NCI-H2107 (cell line): ENCODE measurements at places on chromosomes 7 and 10.

DNA sequence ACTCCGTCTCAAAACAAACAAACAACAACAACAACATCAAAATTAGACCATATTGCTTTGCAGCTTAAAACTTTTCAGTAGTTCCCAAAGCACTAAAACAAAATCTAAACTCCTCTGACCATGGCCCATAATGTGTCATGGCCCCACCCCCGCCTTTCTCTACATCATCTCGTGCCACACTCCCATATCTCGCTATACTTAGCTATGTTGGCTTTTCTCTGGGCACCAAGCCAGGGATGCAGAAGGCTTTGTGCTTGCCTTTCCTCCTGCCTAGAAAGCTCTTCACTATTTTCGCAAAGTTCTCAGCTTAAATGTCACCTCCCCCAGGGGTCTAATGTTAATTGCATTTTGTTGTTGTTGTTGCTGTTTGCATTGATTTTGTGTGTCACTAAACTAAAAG is 15.1 kb upstream of the SLC16A12 start:
- no peak for DNase-seq

DNA sequence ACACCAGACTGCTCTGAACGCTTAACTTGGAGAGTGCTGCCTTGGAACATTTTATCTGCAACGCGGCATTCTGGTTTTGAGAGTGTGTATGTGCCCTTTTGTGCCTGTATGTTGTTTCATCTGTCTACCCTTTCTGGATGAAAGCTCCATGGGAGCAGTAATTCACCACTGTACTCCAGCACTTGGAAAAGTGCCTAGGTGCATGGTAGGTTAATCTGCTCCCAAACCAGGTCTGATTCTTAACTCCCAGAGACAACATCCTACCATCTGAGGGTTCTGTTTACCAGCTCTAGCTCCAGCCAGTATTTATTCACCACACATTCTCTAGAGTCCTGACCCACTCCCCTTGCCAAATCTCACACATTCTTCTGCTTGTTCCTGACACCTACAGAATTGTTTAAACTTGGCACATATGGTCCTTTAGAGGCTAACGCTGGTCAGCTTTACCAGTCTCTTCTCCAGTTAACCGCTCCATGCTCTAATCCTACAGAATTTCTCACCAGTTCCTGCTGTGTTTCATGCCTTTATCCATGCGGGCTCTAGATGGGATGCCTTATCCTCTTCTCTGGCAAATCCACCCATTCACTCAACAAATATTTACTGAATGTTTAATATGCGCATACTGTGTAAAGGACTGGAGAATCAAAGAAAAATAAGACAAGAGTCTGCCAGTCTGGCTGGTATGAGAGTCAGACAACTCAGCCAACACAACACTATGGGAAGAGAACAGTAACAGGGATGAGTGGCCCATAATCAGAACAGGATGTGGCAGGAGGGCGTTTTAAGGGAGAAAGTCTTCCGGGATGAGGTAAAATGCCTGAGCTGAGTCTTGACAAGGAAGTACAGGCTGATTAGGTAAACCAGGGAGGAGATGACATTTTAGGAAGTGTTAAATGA is 46.3 kb downstream of the MTPN start:
- DNase-seq = no peak

GRCh38 chr7:151091431-151091830 is 5.2 kb downstream of the AGAP3 start:
- no peak for DNase-seq

DNA sequence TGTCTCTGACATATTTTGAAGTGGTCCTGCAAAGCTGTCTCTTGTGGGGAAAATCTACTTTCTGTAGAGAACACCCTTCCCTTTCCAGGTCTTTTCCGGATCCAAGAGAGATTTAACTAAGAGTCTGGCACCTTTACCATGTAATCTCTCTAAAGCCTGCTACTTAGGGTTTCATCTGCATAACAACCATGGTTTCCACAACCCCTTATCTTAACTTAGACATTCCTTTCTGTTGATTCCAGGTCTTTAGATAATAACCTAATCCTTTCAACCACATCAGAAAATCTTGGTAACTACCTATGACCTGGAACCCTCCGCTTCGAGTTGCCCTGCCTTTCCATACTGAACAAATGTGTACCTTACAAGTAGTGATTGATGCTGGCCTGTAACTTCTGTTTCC is 243.6 kb upstream of the PTER start:
- DNase-seq = no peak

DNA sequence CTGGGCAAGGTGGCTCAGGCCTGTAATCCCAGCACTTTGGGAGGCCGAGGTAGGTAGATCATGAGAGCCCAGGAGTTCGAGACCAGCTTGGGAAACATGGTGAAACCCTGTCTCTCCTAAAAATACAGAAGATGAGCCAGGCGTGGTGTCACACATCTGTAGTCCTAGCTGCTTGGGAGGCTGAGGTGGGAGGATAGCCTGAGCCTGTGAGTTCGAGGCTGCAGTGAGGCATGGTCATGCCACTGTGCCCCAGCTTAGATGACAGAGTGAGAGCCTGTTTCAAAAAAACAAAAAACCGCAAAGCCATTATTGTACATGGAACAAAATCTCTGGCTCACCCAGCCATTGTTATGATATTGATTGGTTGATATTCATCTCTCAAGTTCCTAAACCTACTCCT is 53.7 kb downstream of the KMT2E start:
- peak; percentile 35 for DNase-seq

DNA sequence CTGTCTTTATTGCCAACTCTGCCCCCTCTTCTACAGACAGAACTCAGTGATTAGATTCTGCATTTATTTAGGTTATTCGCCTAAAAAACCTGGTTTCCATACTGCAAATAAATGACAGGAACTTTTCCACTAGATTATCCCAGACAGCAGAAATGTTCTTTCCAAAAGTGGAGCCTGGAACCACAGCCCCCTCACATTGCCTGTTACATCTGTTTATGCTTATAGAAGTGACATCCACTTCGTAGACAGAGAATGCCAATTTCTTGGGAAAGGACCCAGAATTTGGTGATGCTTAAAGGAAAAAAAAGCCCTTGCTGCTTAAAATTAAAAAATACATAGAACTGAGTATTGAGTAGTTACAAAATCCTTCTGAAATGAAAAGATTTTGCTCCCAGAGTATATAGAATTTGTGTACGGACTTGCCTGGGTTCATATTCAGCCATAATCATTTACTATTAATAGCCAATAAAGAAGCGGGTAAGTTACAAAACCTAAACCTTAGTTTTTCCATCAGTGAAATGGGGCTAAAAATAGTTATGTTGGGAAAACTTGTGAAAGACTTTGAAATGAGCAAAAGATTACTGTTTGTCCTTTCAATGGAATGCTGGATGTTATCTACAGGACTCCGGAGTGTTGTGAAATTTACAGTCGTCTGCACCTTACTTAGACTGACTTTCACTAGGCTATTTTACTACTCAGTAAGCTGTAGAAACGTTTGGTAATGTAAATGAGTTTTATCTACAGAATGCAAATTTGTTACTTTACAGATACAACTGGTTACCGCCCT is 1.1 kb upstream of the PPP1R9A start:
- DNase-seq = no peak

DNA sequence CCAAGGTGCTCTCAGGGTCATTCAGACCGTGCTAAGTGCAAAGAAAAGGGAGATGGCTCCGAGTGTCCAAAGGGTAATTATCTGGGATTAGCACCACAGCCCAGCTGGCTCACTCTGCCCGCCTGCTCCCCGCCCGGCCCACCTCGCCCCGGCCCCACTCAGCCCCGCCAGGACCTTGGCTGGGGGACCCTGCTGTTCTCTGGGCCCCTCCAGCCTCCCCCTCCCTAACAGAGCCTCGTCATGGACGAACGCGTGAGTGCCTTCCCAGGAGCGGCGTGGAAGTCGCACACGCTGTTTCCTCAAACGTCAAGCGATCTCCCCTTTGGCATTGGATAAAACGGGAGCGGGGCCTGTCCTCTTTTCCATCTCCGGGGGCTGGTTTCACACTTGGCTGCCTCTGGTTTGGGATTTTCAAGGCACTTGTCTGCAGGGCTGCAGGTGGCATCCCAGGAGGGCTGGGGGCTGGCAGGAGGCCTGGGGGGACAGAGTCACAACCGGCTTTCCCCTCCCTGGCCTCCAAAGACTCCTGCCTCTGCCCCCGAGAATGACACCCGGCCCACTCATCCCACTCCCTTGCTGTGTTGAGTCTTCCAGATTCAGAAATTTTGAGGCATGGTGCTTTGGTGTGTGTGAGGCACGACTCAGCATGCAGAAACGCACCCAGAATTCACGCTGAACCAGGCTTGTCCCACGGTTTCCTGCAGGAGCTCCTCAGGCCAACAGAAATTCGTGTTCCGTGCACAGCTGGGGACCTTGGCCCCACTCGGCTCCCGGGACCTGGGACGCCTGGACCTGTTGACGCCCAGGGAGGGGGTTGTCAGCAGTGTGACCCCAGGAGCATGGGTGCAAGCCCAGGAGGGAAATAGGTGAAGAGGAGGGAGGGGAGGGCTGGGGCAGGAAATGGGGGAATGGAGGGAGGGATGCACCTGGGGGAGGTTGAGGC is 110.0 kb downstream of the PDGFA start:
- no peak for DNase-seq

- no peak for DNase-seq
Observed at GRCh38 chr10:132266594-132267161, 41.1 kb downstream of the STK32C start.

- no peak for DNase-seq
Observed at GRCh38 chr7:110977127-110977737, 113.7 kb upstream of the LRRN3 start.

- no peak for DNase-seq
Observed at GRCh38 chr10:50882540-50882983, 2.9 kb downstream of the A1CF start.

- DNase-seq = no peak
Observed at GRCh38 chr10:47065903-47066302, 154.7 kb downstream of the PTPN20 start.

- no peak for DNase-seq
Observed at GRCh38 chr7:100198266-100198665, 20.5 kb downstream of the STAG3 start.
